Kasumi-1 (cell line): ENCODE measurements at places on chromosomes 2 and 18.

DNA sequence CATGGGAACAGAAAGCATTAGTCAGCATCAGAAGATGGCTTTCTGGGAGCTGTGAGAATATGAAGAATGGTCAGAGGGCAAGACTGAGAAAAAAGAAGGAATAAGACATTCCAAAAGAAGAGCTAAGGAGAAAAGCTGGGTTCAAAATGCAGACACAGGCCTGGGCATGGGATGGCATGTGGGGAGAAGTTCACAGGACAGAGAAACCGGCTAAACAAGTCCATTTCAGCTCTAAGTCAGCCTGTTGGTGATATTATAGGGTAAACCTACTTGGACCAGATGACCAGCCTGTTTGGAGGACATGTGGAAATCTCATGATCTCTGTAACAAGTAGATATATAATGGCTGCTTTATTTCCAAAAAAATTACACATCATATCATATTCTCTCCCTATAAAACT lies 91.7 kb upstream of the MEIS1 start:
- DNase-seq: no peak

DNA sequence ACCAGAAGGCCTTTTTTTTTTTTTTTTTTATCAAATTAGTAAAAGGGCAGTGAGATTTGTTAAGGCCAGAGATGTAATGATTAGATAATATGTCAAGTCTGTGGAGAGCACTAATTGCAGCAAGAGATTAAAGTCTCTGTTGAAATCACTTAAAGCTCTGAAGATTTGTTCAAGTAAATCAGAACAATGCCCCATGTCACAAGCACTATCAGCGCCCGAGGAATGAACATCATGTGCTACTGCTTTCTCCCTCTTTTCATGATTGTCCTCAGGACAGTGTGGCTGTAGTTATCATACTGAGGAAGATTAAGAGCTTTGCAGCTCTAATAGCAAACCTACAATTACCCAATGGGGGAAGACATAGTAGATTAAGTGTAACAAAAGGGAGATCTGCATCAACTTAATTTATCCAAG lies 71.1 kb downstream of the TDRD15 start:
- no peak for DNase-seq

DNA sequence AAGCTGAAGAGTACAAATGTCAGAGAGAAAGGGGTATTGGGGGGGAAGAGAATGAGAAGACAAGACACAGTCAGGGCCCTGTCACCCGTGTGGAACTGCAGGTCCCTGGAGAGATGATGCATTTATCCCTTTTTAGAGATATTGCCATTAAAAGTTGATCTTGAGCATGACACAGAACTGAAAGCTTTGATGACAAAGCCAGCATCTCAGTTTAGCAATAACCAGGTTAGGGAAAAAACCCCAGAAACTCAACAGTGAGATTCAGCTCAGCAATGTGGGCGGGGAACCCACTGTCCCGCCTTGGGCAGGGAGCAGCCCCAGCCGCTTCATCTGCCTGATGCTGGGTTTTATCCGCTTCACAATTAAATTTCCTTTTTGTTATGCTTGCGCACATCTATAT lies 181.1 kb downstream of the NEDD4L start:
- no peak for DNase-seq

GRCh38 chr2:147649286-147649685 lies 195.5 kb upstream of the ACVR2A start:
- DNase-seq: no peak

DNA sequence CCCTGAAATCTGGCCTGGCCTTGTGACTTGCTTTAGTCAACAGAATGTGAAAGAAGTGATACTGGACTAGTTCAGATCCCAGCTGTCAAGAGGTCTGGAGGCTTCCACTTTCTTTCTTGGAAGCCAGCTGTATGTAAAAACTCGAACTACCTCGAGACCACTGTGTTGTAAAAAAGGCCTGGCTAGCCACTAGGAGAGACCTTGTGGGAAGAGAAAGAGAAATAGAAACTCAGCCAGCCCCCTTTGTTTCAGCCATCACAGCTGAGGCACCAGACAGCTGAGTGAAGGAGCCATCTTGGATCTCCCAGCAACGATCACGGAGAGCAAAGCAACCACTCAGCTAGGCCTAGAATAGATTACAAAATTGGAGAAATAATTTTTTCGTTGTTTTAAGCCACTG lies 324.9 kb upstream of the TCF4 start:
- DNase-seq: no peak

- no peak for DNase-seq
Observed at GRCh38 chr2:95390881-95391321, 11.6 kb upstream of the FAHD2A start.

- no peak for DNase-seq
Observed at GRCh38 chr2:83233781-83234180, 1225.3 kb downstream of the SUCLG1 start.

- no peak for DNase-seq
Observed at GRCh38 chr2:206970589-206971360, 31.5 kb downstream of the CPO start.

DNA sequence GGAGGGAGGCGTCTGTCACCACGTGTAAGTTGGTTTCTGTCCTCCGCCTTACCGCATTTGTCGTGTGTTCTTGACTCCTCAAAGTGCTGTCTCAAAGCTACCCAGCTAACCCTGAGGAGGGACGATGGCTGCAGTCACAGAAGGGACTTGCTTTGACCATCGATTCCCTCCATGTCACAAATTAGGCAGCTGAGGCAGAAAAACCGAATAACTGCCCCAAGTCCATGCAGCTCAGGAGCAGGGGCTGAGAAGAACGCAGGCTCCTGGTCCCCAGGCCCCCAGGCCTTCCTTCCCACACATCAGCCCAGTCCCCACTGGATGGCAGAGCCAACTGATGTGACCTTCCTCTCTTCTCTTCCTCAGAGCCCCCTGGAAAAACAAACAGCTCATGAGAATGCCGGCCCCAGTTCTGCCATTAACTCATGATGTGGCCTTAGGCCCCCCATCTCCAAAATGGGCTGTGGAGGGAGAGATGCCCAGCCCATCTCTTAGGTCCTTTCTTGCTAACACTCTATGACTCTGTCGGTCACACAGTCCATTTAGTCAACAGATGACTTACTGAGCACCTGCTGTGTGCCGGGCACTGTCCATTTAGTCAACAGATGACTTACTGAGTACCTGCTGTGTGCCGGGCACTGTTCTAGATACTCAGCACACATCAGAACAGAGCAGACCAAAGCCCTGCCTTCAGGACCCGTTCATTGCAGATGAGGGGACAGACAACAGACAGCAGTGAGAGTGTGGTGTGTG lies 19.6 kb downstream of the MTERF4 start:
- DNase-seq: no peak
